Stimulated activated CD8-positive, alpha-beta memory T cell treated with anti-CD3 and anti-CD28 coated beads, Interleukin-4, amount 100 ng/mL, for 4 hours (primary cell): ENCODE measurements at places on chromosomes 13 and 19.

DNA sequence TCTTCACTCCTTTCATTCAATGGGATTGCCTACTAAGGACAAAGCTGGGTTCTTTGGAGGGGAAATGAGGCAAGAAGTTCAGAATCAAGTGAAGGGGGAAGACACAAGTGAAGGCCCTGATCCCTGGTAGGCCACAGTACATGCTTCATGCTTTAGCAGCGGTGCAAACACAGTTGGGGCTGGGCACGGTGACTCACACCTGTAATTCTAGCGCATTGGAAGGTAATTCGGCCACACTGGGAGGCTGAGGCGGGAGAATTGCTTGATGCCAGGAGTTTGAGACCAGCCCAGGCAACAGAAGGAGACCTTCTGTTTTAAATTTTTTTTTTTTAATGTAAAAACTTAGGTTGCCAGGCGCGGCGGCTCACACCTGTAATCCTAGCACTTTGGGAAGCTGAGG, 23.4 kb upstream of the GATAD2A start:
- no peak for DNase-seq

GRCh38 chr19:31503211-31503610, 154.0 kb upstream of the TSHZ3 start:
- DNase-seq, result no peak

DNA sequence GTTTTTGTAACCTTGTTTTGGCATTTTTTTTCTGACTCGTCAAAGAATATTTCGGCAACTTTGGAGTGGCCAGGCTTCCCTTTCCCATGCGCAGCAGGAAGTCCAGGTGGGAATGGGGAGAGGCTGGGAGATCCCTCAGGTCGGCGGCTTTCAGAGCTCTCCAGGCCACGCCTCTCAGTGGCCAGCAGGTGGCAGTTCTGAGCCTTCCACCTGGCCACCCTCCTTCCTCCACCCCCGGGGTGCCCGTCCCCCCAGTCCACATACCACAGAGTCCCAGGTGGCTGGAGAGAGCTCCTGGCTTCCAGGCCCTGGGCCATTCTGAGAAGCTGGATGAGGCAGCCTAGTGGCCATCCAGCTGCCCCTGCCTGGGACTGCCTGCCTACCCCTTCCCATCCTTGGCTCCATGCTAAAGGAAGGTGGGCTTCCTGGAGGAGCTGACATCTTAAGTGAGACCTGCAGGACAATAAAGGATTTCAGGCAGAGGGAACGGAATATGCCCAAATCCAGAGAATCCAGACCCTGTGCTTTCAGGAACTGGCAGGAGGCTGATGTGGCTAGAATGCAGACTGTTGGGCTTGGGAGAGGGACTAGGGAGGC, 46.3 kb downstream of the CCNE1 start:
- DNase-seq, result no peak

- no peak for DNase-seq
These were observed 3.8 kb downstream of the BCAT2 start for GRCh38 chr19:48806818-48807589.

- DNase-seq, result no peak
These were observed 31.3 kb downstream of the GRIK5 start for GRCh38 chr19:42038666-42039065.

DNA sequence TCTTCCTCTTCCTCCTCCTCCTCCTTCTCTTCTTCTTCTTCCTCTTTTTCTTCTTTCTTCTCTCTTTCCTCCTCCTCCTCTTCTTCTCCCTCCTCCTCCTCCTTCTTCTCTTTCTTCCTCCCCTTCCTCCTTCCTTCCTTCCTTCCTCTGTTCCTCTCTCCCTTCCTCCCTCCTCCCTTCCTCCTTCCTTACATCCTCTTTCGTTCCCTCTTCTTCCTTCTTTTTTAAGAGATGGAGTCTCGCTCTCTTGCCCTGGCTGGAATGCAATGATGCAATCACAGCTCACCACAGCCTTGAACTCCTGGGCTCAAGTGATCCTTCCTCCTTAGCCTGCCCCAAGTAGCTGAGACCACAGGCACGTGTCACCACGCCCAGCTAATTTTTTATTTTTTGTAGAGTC, 13.2 kb downstream of the EHD2 start:
- DNase-seq, result no peak

- DNase-seq, result no peak
These were observed 87.8 kb downstream of the FNDC3A start for GRCh38 chr13:49063497-49063896.

DNA sequence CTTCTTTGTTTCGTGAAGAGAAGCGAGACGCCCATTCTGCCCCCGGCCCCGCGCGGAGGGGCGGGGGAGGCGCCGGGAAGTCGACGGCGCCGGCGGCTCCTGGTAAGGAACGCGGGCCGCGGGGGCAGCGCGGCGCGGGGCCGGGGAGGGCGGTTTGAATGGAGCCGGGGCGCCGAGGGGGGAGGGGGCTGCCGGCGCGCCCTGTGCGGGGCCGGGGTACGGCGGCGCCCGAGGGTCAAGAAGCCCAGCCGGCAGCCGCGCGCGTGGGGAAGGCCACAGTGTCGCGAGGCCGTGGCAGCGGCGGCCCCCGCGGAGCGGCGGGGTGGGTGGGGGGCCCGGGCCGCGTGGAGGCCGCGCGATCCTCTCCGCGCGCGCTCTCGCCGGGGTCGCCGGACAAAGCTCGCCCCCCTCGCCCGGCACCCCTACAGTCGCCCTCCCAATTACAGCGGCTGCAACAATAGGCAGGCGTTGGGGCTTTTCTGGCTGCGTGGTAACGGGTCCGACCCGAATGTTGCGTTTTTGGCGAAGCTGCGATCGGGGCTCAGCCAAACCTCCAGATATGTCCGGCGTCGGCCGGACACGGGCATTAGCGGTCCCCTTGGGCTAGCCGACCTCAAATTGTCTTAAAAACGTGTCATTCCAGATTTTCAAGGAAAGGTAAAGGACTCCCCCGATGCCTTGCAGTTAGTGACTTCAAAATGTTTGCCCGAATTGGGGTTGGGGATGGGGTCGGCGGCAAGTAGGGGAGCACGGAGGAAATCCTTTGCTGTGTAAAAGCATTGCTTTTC, 437 bp downstream of the SMARCA4 start:
- DNase-seq, result no peak

- DNase-seq, result no peak
These were observed 42.5 kb downstream of the EDNRB start for GRCh38 chr13:77876176-77876575.

DNA sequence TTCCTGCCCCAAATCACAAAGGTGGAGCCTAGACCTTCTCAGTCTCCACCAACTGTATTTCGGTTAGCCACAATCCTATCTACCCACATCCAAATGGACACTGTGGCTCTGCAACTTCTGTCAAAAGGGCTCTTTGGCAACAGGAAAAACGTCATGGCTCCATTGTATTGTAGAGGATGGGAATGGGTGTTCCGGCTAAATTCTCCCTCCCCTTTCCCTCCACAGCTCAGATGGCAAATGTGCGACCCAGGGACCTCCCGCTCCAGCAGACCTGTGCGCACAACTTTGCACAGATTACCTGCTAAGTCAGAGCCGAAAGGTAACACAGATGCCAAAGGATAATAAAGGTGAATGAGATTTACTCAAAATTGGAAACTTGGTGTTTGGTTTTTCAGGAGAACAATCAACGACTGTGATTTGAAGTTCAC, 968 bp upstream of the KL start:
- no peak for DNase-seq

GRCh38 chr19:19259741-19260140, 13.4 kb downstream of the TM6SF2 start:
- no peak for DNase-seq

DNA sequence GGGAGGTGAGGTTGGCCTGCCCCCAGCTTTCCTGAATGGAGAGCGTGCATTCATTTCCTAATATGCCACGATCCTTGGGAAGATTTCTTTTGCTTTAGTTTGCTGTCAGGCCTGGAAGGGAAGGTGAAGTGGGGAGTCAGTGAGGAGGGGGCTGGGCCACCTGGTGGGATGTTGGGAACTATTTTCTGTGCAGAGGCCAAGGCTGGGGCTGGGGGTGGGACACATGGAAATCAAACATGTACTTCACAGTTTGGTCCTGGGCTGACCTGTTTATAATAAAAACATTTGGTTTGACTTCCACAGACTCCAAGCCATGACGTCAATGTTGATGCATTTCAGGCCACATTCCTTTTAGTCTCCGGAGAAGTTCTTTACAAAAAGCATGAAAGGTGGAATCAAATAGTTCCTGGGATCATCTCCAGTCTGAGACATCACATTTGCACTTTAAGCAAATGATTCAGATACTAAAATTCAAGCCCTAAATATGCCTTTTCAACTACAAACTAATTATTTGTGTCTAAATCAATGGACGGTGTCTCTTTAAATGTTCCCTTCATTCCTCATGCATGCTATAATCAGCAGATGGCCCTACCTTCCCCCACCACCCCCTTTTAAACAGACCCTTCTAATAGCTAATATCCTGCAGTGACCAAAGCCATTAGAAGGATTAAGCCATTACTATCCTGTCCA, 41.5 kb upstream of the MEDAG start:
- no peak for DNase-seq

GRCh38 chr19:6065685-6066374, 44.5 kb downstream of the RFX2 start:
- peak; percentile 23 for DNase-seq

- DNase-seq, result no peak
These were observed 1893.0 kb upstream of the PCDH20 start for GRCh38 chr13:63308549-63309165.

GRCh38 chr19:15318241-15318691, 14.1 kb downstream of the BRD4 start:
- no peak for DNase-seq

DNA sequence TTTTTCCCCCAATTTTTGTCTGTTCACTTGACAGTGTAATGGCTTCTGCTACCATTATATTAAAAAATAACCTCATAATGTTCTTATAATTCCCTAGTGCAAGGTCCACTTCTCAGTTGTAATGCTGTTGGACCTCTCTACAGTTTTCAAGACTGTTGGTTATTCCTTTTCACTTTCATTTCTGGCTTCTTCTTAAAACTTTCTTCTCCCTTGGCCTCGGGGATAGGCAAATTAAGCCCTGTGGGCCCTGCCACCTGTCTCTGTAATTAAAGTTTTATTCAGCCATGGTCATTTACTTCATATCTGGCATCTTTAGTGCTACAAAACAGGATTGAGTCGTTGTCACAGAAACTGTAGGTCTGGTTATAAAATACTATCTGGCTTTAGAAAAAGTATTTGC, 313.5 kb downstream of the KLF12 start:
- no peak for DNase-seq

- DNase-seq, result no peak
These were observed 313.4 kb downstream of the COG6 start for GRCh38 chr13:39968646-39969475.

DNA sequence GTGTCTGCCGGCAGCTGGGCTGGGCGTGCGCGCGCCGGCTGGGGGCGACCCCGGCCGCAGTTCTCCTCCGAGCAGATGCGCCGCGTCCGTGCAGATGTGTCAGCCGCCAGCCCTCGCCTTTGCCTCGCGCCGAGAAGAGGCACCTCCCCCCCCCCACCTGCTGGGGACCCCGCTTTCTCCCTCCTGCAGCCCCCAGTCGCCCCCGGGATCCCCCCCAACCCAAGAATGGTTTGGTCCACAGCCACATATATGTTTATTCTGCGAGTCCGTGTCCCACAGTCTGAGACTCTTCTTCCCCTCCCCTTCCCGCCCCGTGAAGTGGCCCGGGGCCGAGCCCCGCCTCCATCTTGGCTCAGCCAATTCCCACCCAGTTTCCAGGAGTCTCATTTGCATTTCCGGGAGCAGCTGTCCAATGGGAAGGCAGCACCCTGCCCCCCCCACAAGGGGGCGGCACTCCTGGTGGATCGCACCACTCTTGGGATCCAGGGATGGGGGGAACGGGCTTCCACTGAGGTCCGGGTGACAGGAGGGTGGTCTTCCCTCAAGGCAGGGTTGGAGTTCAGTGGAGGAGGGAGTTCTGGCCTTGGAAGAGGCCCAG, 8.6 kb downstream of the ISOC2 start:
- no peak for DNase-seq

DNA sequence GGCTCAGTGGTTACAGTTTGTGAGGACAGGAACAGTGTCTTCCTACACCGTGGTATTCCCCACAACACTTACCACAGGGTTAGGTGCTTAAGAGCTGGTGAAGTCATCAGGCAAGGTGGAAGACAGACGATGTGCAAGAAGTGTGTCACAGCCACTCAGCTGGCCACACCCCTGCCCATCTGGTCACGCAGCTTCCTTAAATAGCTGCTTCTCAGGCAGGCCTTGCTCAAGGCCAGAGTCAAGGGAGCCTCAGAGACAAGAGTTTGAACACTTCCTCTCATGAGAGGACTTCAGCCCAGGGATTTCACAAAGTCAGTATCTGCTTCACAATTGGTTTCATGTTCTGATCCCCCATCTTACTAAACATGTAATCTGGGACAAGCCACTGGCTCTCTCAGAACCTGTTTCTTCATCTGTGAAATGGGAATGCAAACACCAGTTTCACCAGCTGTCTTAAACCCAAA, 80.3 kb upstream of the FRY start:
- no peak for DNase-seq

DNA sequence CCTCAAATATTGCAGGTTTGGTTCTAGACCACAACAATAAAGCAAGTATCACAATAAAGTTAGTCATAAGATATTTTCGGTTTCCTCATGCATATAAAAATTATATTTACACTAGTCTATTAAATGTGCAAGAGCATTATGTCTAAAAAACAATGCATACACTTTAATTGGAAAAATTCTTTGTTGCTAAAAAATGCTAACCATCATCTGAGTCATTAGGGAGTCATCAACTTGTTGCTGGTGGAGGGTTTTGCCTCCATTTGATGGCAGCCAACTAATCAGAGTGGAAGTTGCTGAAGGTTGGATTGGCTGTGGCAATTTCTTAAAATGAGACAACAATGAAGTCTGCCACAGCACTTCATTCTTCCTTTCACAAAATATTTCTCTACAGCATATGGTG, 422.3 kb upstream of the GPC6 start:
- DNase-seq, result no peak

DNA sequence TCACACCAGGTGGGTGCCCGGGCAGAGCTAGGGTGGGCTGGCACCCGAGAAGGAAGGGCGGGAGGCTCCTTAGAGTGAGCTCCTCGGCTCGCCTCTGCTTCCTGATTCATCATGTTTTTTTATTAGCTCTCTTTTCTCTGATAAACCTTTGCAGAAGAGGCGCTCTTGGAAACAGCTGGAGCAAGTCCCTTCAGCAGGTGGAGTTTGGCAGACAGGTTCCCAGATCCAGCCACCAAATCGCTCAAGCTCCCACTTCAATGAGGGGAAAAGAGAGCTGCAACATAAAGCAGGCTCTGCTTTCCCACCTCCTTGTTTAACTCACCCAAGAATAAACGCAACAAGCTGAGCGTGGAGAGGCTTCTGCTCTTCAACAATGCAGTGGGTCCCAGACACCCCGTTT, 244.8 kb downstream of the TSHZ3 start:
- no peak for DNase-seq

DNA sequence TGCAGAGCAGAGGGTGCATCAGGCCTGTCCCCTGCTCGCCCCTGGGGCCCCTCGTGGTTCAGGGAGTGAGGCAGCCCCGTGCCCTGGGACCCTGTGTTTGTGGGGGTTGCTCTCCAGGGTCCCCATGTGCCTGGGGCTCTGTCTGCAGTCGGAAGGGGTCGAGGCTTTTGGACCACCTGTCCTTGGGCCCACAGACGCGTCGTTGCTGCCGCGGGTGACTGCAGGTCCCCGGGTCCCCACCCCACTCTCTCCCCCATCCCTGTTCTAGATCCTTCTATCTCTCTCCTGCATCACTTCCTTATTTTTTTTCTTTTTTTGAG, 1.9 kb downstream of the PCSK4 start:
- no peak for DNase-seq

GRCh38 chr13:71759651-71760511, 107.1 kb downstream of the DACH1 start:
- no peak for DNase-seq
